ENCODE measurements at places on chromosomes 2 and 18.

DNA sequence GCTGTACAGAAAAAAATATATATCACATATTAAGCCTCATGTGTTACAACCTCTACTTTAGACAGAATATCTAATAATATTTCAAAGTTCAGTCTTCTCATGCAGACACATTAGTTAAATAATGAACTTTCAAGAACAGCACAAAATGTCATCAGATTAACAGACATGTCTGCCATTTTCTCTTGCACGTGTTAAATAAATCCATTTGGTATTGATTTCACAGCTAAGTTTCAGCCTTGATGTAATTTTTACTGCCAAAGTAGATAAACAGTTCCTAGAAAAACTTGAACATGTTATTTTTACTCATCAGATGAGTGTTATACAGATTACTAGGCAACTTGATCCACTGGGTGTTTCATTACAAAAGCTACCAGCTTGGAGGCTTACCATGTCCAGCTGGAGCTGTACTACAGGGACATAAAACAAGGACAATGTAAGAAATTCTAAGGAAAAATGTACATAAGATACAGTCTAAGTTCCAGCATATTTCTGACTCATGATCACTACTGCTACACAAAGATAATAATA, 290.7 kb upstream of the DDX18 start:
- DNase-seq: no peak

- no peak for DNase-seq
Measured at GRCh38 chr2:85865539-85866164, 23.1 kb downstream of the ST3GAL5 start.

GRCh38 chr2:72712977-72713376, 112.9 kb downstream of the EXOC6B start:
- no peak for DNase-seq

DNA sequence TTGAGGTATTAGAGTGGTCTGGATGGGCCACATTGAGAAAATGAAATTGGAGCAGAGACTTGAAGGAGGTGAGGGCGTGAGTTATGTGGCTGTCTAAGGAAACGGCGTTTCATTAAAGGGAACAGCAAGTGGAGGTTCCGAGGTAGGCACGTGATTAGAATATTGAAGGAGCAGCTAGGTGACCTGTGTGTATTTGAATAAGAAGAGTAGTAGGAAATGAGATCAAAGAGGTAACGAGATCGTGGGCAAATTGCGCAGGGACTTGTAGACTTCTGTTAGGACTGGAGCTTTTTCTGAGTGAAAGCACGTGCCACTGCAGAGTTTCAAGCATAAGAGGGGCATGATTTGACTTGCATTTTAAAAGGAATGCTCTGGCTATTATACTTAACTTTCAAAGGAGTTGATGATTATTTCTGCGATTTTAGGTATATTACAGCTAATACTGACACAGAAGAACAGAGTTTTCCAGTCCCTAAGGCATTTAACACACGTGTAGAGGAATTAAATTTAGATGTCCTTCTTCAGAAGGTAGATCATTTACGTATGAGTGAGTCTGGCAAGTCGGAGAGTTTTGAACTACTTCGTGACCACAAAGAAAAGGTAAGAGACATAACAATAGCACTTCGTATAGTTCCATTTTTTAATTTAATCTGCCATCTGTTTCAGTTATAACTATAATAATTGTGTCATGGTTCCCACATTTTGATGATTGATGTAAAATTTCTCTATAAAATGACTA, 48.7 kb downstream of the RMDN2 start:
- no peak for DNase-seq

- no peak for DNase-seq
Measured at GRCh38 chr2:16630463-16630862, 35.2 kb downstream of the CYRIA start.

- no peak for DNase-seq
Measured at GRCh38 chr2:106843001-106843909, 42.7 kb downstream of the ST6GAL2 start.
